Activated CD4-positive, CD25-positive, alpha-beta regulatory T cell (primary cell): ENCODE measurements at places on chromosomes 5 and 9.
A peak's percentile ranks its signal among the peaks of the same experiment; 100 is the strongest.

DNA sequence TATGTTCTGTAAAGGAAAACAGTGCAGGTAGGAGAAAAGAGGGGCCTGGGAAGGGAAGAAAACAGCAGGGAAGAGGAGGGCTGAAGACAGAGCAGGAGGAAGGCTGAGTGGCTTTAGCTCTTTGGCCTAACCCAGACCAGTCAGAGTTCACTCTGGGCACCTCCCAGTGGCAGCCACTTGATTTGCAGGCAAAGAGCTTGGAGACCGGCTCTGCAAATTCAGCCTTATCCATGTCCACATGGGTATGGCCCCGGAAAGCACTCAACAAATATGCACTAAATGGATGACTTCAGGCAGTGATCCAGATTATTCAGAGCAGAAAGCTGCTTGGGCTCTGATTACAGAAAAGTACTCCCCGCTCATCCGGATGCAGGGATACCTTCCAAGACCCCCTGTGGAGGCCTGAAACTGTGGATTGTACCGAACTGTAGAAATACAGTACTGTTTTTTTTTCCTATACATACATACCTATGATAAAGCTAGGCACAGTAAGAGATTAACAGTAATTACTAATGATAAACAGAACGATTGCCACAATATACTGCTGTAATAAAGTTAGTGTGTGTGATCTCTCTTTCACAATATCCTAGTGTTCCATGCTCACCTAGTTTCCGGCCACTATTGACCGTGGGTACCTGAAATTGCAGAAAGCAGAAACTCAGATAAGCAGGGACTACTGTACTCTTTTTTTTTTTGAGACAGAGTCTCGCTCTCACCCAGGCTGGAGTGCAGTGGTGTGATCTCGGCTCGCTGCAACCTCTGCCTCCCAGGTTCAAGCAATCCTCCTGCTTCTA, 4.6 kb upstream of the RNU6ATAC start:
- no peak for DNase-seq

- no peak for DNase-seq
Observed at GRCh38 chr5:38112938-38113337, 145.4 kb upstream of the EGFLAM start.

- DNase-seq, result no peak
Observed at GRCh38 chr9:89753472-89754055, 148.8 kb downstream of the GADD45G start.

DNA sequence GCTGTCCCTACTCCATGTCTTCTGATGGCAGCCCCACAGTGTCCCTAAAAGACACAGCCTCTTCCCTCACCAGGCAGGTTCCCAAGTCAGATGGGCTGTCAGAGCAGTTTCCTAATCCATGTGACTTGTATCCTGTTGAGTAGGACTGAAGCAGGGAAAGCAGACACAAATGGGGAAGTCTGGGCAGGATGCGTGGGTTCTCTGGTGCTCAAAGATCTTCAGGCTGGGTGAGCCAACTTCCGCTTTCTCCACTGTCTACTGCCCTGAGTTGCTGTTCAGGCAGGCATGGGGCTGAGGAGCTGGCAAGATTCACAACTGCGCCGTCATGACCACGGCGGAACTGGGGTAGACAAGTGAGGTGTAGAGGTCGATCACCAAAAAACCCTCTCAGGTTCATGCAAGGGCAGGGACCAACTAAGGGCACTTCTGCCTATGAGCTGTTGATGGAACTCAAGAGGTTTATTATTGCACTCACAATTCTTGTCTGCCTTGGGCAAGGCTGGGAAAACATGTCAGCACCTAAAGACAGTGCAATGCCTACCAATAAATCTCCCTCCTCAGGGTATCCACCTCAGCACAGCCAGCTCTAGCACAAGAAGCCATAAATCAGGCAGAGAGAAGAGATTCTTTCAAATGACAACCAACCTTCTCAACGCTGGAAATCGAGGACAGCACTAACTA, 83.4 kb downstream of the RAPGEF1 start:
- peak; percentile 30 for DNase-seq

DNA sequence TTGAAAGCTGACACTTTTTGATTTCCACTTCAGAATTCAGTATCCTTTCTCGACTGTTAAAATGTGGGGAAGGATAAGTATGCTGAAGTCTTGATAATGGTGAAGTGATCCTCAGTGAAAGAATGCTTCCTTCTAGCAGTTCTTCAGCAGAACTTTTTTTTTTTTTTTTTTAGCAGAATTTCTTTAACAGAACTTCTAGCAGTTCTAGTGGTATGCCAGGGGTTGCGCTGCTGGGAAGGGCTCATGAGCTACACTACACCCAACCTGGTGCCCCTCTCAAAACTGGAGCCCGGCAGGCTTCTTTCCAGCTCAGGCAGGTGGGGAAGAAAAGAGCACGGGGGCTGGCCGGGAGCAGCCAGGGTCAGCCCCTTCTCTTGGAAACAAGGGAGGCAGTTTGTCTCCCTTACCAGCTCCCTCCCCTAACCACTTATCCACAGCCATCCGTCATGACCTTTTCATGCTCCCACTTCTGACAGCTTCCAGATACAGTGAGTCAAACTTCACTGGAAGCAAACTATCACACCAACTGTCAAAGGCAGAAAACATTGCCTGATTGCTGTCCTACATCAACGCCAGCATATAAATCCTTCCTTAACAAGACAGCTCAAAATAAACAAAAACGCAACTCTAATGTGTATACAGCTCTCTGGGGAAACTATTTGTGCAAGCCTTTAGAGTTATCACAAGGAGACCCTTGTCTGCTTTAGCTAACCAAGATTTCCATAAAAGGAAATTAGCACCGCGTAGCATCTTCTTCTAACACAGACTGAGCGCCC, 211.5 kb downstream of the GAPVD1 start:
- DNase-seq, result no peak

- no peak for DNase-seq
Observed at GRCh38 chr5:110580625-110581024, 145.8 kb downstream of the TMEM232 start.

DNA sequence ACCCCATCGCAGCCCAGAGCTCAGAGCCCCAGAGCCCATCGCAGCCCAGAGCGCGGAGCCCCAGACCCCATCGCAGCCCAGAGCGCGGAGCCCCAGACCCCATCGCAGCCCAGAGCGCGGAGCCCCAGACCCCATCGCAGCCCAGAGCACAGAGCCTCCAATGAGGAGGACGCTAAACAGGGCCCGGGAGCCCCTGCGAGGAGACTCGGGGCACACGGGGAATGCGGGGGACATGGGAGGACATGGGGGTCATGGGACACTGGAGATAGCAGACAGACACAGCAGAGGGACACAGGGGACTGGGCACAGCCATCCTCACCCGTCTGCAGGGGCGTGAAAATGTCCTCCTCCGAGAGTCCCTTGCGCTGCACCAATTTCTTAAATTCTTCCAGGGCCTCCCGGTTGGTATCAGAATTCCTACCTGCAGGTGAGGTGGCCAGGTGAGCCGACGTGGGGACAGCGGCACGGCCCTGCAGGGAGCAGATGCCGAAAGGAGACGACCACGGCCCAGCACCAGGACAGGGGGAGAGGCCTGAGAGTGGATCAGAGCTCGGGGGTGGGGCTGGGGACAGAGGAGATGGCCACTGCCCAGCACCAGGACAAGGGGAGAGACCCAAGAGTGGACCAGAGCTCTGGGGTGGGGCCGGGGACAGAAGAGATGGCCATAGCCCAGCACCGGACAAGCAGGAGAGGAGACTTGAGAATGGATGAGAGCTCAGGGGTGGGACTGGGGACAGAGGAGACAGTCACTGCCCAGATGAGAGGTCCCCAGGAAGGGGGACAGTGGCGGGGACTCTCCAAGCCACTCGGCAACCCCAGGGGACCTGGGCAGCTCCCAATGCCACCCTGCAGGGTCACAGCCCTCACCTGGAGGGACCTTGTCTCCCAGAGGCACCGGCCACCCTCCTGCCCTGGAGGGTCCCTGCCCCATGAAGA, 2.8 kb downstream of the OBP2B start:
- no peak for DNase-seq

DNA sequence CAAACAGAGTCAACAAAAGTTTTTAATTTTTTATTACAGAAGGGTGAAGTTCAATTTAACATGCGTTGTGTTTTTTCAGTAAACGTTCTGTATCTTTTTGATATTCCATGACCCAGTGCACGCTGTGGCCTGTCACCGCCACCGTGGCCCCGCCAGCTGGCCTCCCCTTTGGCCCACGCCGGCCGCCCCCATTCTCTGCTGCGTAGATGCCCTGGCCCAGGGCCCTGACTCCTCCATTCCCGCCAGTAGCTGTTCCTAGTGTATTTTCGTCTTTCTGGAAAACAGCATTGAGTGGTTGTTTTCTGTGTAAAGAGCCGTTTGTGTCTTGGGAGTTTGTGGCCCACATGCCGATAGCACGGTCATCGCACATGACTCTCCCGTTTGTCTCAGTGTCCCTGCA, 6.1 kb downstream of the RNU6ATAC start:
- no peak for DNase-seq

DNA sequence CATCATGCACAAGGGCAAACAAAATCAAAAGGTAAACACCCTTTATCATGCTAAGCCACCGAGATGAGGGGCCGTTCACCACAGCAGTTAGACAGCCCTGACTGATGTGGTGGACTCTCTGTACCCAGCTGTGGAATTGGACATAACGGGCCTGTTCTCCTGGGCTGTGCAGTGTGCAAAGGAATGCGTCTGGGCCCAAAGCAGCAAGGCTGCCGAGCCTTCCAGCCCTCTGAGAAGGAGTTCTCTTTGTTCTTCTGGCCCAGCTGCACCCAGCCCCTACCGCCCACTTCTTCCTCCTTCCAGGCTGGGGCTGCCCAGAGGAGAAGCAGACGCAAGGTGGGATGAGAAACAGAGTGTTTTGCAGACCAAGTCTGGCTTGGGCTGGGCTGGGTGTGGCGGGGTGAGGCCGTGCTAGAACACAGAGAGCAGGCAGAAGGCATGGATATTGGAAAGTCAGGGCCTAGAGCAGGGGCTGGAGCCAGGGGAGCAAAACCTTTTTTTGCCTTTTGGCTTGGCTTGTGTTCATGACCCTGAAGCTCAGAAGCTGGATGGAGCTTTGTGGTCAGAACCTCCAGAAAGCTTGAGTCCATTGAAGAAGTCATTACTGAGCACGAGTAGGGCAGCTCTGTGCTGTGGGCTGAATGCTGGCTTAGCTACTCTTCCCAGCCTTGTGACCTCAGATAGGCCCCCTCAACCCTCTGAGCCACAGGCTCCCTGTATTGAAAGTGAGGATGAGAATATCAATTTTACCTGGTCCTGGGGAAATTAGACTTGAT, 49.8 kb upstream of the SH3PXD2B start:
- no peak for DNase-seq

DNA sequence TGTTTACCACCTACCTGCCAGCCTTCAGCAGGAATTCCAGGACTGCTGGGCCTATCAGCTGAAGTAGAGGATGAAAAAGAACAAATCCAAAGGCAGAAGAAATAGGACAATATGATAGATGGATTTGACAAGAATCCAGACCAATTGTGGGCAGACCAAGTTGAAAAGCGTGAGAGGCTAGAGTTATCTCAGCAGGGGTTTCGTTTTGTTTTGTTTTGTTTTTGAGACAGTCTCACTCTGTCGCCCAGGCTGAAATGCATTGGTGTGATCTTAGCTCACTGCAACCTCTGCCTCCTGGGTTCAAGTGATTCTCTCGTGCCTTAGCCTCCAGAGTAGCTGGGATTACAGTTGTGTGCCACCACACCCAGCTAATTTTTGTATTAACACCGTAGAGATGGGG, 113.2 kb downstream of the PALM2AKAP2 start:
- DNase-seq, result no peak

DNA sequence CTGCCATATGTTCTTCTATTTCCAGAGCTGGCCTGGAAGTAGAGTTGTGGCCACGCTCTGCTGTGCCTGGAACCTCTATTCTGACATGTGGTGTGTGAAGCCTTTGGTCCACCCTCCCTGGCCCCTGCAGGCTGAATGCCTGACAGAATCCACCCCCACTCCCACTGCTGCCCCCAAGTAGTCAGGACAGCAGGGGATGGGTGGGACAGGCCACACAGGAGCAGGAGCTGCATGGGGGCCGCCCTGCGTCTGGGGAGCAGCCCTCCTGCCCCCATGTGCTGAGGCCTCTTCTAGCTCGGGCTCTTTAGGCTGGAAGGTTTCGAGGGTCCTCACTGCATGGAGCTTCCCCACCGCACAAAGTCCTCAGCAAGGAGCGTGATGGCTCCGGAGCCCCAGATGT, 32.6 kb upstream of the IRX4 start:
- DNase-seq, result no peak

DNA sequence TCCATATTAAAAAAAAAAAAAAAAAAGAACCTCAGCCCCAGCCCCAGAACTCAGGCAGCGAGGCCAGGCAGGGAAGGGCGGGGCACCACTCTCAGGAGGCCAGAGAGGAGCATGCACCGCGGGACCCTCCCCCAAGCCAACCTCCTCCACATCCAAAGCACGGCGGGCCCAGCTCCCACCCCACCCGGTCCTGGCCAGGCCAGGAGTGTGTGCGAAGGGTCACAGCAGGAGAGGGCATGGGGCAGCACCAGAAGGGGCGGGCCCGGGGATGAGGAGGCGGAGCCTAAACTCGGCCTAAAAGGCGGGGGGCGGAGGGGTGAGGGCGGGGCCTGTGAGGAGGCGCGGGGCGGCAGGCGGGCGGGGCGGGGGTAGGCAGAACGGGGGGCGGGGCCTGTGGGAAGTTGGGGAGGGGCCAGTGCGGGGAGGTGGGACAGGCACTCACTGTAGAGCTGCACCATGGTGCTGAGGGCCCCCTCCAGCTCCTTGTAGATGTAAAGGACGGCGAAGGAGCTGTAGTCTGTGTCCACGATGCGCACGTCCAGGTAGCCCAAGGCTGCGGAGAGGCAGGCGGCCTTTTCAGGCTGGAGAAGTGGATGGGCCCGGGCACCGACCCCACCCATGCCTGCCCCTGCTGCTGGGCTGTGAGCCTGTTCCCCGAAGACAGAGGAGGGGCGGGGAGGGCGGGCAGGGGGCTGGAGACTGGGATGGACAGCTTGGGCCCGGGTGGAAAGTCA, 1.2 kb downstream of the LCN15 start:
- peak; percentile 15 for DNase-seq

GRCh38 chr9:30711591-30711990, 1672.9 kb upstream of the ACO1 start:
- DNase-seq, result no peak
